ENCODE measurements at places on chromosomes 7 and 10.

DNA sequence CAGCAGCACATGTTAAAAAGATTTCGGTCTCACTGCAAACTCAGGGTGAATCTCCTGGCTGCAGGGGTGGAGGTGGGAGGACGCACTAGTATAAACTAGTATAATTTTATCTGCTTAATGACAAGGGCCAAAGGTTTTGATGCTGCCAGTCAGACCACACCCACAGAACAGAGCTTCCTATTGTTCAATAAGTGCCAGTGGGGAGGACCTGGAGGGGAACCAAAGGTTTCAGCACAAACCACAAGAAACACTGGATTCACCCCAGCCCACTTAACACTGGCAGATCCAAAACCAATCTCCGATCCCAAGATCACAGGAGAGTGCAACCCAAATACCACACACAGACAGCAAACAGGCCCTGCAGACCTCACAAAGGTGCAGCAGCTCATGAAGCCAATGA, 6.6 kb downstream of the VOPP1 start:
- DNase-seq: no peak

- no peak for DNase-seq
These were observed 382.4 kb downstream of the SORCS3 start for GRCh38 chr10:105023211-105024111.

- DNase-seq: no peak
These were observed 37.3 kb upstream of the HABP2 start for GRCh38 chr10:113515601-113516000.

GRCh38 chr7:110841840-110842545, 248.9 kb upstream of the LRRN3 start:
- no peak for DNase-seq

- peak; percentile 45 for DNase-seq
These were observed 5.6 kb upstream of the MEST start for GRCh38 chr7:130486114-130486953.

DNA sequence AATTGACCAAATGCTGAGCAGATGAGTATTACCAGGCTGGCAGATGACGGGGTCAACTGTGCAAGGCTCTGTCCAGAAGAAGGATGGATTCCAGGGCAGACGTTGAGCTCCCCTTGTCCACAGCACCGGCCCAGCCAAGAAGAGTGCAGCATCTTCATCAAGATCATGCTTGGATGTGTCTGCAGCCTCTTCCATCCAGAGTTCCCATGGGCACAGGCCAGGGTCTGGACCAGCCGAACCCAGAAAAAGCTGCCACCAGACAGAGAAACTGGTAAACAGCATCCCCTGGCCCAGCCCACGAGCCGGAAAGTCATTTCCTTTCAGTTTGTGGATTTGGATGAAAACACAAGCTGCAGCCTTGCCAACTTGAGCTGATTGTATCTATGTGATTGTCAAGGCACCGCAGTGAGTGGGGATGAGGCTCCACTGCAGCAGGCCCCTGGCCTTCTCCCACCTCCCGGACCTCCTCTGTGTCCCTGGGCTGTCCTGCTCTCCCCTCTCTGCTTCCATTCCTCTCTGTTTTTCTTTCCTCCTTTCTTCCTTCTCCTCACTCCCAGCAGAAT, 321.8 kb downstream of the TCERG1L start:
- no peak for DNase-seq

DNA sequence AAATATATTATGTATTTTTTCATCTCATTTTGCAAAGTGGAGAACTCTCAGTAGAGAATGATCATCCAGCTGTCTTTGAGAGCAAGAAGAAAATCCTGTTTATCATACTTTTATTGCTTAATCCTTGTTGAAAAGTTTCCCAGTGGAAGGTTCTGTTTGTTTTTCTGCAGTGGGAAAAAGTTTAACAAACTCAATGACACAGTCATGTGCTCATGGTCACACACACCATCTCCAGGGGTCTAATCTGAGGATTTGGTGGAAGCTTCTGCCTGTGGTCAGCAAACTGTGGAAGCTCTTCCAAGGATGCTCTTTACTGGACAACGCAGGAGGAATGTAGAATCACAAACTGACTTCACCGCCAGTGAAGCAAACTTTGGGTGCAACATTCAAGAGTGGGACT, 1003.9 kb downstream of the SORCS3 start:
- DNase-seq: no peak

- DNase-seq: no peak
These were observed 3.3 kb upstream of the ANKRD61 start for GRCh38 chr7:6027806-6028365.

DNA sequence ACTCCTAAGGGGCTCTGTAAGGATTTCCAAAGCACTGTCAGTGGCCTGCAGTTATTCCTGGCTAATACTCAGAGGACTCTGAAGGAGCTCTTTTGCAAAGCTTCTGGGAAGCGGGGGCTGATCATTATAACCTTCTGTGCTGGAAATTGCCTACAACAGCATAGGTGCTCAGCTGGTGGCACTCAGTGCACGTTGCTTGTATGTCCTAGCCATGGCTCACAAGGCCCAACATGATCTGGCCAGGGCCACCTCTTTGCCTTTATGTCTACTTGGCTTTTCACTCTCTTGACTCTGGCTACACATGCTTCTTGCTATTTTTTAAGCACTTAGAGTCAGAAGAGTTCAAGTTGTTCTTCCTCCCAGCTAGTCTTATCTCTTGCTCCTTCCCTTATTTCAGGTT, 17.5 kb downstream of the LAMB4 start:
- DNase-seq: no peak

- no peak for DNase-seq
These were observed 12.5 kb downstream of the ZNF365 start for GRCh38 chr10:62386356-62387320.

- DNase-seq: no peak
These were observed 63.0 kb upstream of the SP4 start for GRCh38 chr7:21364801-21365271.

GRCh38 chr10:17220652-17221100, 7.4 kb upstream of the VIM start:
- DNase-seq: no peak

DNA sequence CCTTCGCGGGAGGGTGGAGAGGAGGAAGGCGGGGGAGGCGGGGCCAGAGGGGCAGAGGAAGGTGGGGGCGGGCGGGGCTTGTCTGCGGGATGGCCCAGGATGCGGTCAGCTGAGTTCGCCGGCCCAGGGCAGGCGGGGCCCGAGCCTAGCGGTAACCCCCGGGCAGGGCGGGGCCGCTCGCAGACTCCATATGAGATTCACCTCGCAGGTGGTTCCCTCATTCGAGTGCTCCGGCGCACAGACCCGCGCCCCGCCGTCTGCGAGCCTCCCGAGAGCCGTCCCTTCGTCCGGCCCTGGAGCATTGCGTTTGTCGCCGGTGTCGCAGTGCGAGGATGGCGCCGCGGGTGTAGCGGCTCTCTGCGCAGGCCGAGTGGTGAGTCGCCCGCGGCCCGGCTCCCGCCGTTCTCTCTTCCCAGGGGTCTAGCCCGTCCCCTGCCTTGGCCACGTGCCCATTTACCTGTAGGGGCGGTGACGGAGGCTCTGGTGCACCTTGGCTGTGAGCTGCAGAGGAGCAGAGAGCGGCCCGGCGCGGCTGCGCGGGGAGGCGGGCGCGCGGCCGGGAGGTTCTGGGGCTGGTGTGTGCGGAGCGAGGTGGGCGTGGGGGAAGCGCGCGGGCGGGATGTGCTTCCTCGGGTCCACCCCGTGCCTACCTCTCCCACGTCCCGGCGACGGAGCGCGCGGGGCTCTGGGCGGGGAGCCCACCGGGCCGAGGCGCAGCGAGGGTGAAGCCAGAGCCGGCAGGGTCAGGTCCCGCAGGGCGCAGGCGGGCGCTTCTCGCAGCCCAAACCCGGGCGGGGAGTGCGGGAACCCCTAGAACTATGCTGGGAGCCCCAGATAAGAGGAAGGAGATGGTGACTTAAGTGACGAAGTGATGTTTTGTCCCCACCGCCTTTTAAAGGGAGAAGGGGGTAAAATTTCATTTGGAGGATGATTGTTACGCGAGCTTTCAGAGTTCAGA, at the start of gene UPP1:
Gene UPP1, plus strand, starts transcription at position 220 of the 958 bp plus-strand sequence. CDS start 5,519 bp downstream, outside the sequence.
- DNase-seq: peak; percentile 82

DNA sequence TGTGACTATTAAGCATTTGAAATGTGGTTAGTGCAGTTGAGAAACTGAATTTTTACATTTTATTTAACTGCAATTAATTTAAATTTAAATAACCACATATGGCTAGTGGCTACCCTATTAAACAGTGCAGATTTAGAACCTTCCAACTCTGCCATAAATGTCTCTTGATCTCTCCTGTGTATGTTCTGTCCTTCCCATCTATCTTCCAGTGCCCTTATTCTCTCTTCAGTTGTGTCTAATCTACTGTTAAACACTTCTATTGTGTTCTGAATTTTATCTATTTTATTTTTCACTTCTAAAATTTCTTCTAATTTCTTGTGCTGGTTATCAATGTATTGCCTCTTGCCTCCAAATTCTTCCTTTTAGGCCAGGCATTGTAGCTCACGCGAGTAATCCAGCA, 105.0 kb downstream of the CUL2 start:
- DNase-seq: no peak

DNA sequence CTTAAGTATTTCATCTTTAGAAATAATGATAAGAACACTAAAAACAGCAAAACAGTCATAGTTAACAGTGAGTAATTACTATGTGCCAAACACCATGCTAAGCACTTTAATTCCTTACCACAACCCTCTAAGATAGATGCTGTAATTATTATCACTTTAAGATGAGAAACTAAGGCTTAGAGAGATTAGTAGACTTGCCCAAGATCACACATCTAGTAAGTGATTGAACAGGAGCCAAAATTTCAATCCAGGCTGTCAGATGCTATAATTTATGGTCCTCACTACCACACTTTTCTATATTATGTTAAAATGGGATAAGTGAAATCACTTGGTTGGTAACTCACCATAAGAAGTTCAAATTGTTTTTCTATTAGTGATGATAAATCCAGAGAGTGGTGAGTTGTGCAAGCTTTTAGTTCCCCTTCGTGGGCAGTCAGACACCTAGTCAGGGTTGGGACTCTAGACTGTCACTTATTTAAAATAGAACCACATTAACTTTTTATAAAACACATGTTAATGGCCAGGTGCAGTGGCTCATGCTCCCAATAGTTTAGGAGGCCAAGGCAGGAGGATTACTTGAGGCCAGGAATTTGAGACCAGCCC, 85.9 kb upstream of the GATA3 start:
- no peak for DNase-seq

GRCh38 chr10:119177708-119178371, 772 bp downstream of the PRDX3 start:
- DNase-seq: peak; percentile 38

DNA sequence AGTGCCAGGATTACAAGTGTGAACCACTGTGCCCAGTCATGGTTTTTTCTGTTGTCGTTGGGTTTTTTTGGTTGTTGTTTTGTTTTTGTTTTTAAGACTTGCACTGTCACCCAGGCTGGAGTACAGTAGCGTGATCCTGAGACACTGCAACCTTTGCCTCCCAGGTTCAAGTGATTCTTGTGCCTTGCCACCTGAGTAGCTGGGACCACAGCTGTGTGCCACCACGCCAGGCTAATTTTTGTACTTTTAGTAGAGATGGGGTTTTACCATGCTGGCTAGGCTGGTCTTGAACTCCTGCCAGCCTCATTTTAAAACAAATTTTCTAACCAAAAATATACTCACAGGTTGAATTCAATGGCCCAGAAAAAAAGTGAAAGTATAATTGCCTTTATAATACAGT, 174.1 kb downstream of the AHR start:
- no peak for DNase-seq

DNA sequence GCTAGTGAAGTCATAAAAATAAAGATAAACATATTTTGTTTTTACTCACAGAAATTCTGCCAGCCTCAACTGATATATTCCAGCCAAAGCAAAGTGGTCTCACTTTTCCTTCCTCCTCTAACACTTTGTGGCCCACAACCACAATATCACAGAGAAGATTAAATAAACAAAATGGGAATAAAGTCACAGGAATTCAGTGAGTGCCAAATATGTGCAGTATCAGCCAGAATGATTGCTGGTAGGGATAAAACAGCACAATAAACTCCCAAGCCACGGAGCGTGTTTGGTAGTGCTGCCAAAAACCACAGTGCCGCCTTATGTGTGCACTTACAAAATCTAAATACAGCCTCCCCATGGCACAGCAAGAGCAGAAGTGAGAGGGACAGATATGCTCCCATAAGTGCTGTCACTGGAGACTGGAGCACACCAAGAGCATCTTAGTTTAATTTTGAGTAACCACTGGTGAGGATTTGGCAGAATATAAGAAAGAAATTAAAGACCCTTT, 155.8 kb downstream of the POM121L12 start:
- no peak for DNase-seq

GRCh38 chr7:5646846-5647245, 134.6 kb downstream of the RNF216 start:
- no peak for DNase-seq

GRCh38 chr10:131474416-131474815, 162.9 kb upstream of the TCERG1L start:
- no peak for DNase-seq

DNA sequence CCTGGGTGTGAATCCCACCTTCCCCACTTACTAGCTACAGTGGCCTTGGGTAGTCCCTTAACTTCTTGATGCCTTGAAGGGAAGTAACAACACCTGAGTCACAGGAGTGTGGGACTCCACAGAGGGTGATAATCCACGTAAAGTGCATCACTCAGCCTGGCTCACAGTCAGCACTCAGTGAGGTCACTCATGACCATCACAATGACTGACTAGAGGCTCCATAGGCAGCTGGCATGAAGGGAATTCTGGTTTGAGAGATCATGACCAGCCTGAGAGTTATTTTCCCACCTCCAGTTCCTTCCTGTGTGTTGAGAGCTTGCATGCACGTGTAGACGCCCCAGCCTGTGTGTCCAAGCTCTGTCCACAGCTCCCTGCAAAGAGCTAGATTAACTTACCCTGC, 34.8 kb downstream of the NEUROG3 start:
- no peak for DNase-seq

GRCh38 chr10:69612760-69613159, 17.3 kb upstream of the FAM241B start:
- no peak for DNase-seq

GRCh38 chr7:47508389-47509380, 73.2 kb downstream of the TNS3 start:
- no peak for DNase-seq

DNA sequence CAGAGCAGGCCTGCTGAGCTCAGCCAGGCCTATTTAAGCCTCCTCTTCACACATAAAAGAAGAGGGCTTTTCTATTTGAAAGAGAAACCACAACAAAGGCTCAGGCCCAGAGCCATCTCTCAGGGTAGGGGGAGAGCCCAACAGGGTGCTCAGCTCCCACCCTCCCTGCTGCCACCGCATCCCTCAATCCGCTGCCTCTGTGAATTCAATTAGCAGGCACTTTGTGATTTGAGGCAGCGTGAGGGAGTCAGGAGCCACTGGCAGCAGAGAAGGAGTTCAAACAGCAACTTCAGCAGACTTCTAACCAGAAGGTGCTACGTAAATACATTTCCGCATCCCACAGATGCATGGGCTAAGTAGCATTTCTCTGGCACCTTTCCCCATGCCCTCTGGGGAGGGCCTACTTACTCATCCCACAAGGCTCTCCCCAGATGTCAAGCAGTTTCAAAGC, 45.2 kb downstream of the LRRC20 start:
- DNase-seq: no peak

GRCh38 chr7:116772926-116773749, 89.2 kb upstream of the CAPZA2 start:
- no peak for DNase-seq
